CD8-positive, alpha-beta memory T cell (primary cell): ENCODE measurements at places on chromosomes 4 and X.

- no peak overlapping the region for H3K4me3 ChIP-seq
- H3K27me3 ChIP-seq, result no peaks in the 10 kb centered on the region
- no peaks in the 10 kb centered on the region for H3K4me1 ChIP-seq
Measured at GRCh38 chr4:123913598-123913997, 517.0 kb downstream of the SPRY1 start.

DNA sequence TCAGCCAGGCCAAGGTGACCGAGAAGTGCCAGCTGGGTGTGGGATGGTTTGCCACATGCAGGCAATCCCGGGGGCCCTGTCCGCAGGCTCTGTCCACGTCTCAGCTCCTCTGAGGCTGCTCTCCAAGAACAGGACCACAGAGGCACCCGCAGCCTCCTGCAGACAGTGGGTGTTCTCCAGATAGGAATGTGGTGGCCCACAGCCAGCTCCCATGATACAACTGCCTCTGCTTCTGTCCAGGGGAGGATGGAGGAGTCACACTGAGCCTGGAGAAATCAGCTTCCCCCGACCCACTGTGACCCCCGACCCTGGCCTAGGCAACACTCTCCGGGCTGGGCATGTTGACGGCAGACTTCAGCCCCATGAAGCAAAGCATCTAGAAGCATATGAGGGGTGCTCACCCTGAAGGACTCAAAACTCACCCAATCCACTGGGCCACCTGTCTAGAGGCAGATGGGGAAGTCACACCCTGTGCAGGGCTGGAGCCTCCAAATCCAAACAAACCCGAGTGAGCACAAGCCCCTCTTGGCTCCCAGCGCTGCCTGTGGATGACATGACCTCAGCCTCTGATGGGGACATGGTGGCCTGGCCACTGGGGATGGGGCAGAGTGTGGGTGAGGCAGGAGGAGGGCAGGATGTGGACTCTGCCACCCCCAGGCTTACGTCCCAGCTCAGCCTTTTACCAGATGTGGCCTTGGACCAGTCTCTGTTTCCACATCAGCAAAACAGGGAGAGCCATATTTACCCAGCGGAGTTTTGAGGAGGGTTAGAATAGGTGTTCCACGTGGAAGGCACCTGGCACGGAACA, 102.3 kb downstream of the PSAPL1 start:
- H3K36me3 ChIP-seq, result no peaks in the 10 kb centered on the region
- no peaks in the 10 kb centered on the region for H3K4me1 ChIP-seq
- DNase-seq, result no peak
- no peaks in the 10 kb centered on the region for H3K27me3 ChIP-seq

GRCh38 chr4:85005865-85006377, 39.4 kb upstream of the WDFY3 start:
- H3K36me3 ChIP-seq, result no peaks in the 10 kb centered on the region
- H3K4me1 ChIP-seq, result no peaks in the 10 kb centered on the region
- no peak for DNase-seq
- no peaks in the 10 kb centered on the region for H3K27me3 ChIP-seq

GRCh38 chr4:79294064-79294463, 31.8 kb downstream of the NAA11 start:
- H3K27me3 ChIP-seq, result no peaks in the 10 kb centered on the region
- no peaks in the 10 kb centered on the region for H3K4me1 ChIP-seq
- no peak overlapping the region for H3K27ac ChIP-seq
- H3K36me3 ChIP-seq, result no peaks in the 10 kb centered on the region
- no peak for DNase-seq
- no peak overlapping the region for H3K4me3 ChIP-seq

DNA sequence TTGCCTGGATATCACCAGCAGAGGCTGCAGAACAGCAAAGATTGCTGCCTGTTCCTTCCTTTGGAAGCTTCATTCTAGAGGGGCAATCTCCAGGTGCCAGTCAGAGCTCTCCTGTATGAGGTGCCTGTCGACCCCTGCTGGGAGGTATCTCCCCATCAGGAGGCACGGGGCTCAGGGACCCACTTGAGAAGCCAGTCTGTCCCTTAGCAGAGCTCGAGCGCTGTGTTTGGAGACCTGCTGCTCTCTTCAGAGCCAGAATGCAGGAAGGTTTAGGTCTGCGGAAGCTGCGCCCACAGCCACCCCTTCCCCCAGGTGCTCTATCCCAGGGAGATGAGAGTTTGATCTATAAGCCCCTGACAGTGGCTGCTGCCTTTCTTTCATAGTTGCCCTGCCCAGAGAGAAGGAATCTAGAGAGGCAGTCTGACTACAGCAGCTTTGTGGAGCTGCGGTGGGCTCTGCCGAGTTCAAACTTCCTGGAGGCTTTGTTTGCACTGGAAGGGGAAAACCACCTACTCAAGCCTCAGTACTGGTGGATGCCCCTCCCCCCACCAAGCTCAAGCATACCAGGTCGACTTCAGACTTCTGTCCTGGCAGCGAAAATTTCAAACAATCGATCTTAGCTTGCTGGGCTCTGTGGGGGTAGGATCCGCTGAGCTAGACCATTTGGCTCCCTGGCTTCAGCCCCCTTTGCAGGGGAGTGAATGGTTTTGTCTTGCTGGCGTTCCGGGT, 57.9 kb downstream of the DKK2 start:
- no peaks in the 10 kb centered on the region for H3K27me3 ChIP-seq
- H3K27ac ChIP-seq, result no peak overlapping the region
- no peaks in the 10 kb centered on the region for H3K4me1 ChIP-seq

GRCh38 chr4:100257567-100257966, 67.3 kb upstream of the DDIT4L start:
- H3K27me3 ChIP-seq, result no peaks in the 10 kb centered on the region
- no peaks in the 10 kb centered on the region for H3K4me1 ChIP-seq
- no peak overlapping the region for H3K4me3 ChIP-seq
- H3K36me3 ChIP-seq, result no peaks in the 10 kb centered on the region

- H3K4me1 ChIP-seq, result no peaks in the 10 kb centered on the region
- H3K36me3 ChIP-seq, result no peaks in the 10 kb centered on the region
- no peak overlapping the region for H3K27ac ChIP-seq
- no peak overlapping the region for H3K4me3 ChIP-seq
- DNase-seq, result no peak
Measured at GRCh38 chrX:12241026-12241425, 102.8 kb downstream of the FRMPD4 start.

DNA sequence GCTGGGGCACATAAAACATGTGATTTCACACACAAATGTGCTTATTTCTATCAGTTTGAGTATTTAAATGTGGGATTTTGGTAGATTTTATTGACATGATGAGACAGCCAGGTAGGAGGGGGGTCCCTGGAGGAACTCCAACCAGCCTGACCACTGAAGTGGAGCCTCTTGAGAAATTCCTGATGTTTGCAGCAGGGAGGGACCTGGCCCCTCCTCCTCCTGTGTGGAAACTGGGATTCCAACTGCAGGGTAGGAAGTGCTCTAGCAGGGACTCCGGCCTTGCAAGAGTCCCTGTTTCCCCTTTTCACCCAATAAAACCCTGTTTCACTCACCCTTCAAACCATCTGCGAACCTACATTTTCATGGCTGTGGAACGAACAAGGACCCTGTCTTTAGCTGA, 2224.0 kb upstream of the AGA start:
- H3K27me3 ChIP-seq, result no peaks in the 10 kb centered on the region
- no peaks in the 10 kb centered on the region for H3K4me1 ChIP-seq
- H3K27ac ChIP-seq, result no peak overlapping the region
- no peak overlapping the region for H3K4me3 ChIP-seq
- H3K36me3 ChIP-seq, result no peaks in the 10 kb centered on the region
- no peak for DNase-seq
